Stimulated activated CD8-positive, alpha-beta memory T cell treated with anti-CD3 and anti-CD28 coated beads, Interleukin-2, amount 100 ng/mL, for 48 hours (primary cell): ENCODE measurements at places on chromosomes 11 and 22.

DNA sequence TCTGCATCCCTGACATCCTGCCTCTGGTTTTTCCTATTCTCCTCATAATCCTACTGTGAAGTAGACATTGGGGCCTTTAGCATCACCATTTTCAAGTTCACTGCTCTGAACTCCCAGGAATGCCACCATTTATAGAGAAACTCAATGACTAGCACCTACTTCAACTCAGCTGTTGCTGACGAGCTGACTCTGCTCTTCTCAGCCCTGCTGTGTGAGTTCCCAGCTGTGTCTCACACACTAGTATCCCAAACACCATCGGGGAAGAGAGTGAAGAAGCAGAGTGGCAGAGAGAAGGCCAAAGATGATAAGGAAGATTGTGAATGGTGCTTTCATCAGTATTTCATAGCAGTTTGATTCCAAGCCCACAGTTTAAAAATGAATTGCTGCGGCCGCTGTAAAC lies 71.9 kb downstream of the PLEKHA7 start:
- DNase-seq: no peak

DNA sequence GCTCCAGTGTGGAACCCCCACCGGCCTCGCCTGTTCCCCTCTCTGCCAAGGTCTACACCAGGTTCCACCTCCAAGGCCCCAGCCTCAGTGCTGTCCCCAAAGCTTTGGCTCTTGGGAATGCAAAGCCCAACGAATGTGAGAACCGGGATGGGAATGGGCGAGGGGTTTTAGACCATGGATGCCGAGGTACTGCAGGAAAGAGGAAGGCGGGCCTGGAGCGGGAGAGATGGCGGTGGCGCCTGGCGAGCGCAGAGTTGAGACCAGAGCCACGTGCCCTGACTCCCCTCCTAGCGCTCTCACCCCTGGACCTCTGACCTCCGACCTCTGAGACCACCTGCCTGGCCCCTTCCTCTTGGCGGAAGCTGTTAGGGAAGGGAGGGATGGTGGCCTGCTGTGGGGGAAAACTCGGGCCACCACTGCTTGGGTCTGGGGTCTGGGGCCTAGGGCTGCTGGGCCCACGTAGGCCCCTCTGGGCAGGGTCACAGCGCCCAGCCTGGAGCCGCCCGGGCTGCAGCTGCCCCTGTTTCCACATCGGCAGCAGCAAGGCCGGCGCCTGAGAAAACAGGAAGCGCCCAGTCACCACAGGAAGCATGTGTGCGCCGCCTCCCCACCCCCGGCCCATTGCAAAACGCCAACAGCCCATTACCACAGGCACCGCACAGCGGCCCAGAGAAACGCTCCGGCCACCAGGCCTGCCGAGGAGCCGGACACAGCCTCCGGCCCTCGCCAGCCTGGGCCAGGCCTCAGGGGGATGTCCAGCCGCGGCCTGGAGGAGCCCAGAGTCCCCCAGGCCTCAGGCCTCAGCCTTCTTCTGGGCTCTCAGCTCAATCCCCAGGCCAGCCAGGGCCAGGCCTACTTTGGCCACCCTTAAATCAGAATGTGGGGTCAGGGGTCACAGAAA lies 13.8 kb upstream of the SLC39A13 start:
- DNase-seq: peak; percentile 44

DNA sequence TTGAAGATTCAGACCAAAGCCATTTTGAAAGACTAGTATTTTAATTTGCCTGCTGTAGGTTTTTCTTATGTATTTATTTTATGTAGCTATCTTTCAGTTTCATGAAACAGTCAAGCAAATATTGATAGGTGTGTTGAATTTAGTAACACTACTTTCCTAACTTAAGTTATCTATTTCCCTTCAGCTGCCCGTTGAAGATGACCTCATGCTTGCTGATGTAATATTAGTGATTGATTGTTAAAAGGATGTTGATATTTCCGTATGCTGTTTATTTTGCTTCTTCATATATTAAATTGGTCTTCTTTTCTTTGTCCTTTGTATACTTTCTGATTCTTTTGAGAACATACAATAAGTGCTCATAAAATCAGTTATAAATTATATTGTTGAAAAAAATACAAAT lies 86.8 kb upstream of the CHORDC1 start:
- no peak for DNase-seq

GRCh38 chr11:61902313-61902712 lies 11.0 kb upstream of the FADS3 start:
- no peak for DNase-seq

DNA sequence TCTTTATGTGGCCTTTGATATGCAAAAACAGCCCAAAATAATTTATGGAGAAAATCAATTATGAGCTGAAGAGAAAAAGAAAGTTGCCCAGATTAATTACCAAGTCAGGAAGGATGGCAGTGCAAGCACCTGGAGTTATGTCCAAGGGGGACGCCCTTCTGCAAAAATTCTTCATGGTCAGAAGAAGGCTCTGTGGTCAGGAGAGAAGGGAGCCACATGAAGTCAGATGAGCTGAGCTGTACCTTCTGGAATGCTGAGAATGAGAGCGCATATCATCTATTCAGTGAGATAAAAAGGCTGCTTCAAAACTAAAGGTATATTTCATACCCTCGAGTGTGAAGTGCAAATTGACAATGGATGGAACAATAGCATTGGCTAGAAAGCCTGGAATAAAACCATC lies 607.4 kb downstream of the NTM start:
- DNase-seq: no peak

DNA sequence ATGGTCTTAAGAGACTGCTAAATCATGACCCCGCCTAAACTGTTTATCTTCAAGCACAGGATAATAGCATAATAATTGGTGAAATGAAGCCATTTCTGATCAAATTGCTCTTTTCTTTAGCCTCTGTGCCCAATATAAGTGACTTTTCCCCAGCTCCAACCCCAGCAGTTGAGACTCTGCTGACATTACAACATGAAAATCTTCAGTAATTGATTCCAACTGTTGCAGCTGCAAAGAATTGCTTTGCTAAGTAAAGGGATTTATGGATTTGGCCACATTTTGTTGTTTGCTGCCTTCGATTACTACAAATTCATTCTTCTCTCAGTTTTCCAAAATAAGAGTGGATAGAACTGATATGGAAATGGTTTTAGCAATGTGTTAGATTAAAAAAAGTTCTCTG lies 576.7 kb upstream of the LRRC4C start:
- no peak for DNase-seq

- DNase-seq: no peak
These were observed 95.7 kb downstream of the TEAD1 start for GRCh38 chr11:12769834-12770345.

DNA sequence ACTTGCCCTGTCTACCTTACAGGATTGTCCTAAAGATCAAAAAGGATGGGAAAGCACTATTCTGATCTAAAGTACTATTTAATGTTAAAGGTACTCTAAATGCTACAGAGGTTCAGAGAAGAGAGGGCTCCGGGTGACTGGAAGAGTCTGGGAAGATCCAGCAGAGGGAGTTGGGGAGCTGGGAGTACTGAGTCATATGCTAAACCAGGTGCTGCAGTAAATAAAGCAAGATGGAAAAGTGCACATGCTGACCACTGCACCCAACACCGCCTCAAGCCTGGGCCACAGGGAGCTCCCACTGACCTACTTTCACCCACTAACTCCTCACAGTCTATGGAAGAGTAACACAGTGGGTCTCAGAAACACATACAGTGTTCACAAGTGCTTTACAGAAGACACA lies 49.3 kb downstream of the WT1 start:
- DNase-seq: no peak

- no peak for DNase-seq
These were observed 95.9 kb downstream of the TIMP3 start for GRCh38 chr22:32897400-32897799.

DNA sequence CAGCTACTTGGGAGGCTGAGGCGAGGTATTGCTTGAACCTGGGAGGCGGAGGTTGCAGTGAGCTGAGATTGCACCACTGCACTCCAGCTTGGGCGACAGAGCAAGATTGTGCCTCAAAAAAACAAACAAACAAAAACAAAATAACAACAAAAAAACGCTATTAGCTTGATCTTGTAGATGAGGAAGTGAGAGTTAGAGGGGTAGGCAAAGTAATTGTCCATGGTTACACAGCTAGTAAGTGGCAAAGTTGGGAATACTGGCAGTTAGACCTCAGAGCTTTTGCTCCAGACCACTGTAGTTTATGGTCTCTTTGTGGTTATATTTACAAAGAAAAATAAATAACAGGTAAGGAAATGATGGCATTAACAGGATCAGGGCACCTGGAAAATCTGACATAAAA lies 15.1 kb downstream of the LDHC start:
- no peak for DNase-seq

GRCh38 chr22:20802922-20803553 lies 29.1 kb downstream of the SERPIND1 start:
- no peak for DNase-seq

DNA sequence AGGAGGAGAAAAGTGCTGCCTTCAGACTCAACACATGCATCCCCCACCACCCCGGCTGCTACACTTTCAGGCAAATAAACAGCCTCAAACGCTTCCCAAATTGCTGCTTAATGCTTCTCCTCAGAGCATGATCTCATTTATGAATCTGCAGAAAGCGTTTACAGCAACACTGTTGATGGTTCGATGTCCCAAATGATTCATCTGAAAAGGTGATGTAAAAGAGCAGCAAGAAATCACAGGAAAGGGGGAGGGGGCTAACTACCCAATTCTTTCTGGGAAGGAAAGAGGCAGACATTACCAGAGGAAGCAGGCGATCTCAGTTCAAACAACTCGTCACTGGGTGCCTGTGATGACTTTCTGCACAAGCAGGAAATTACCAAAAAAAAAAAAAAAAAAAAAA lies 119.6 kb downstream of the TENM4 start:
- DNase-seq: no peak

- no peak for DNase-seq
These were observed 355.6 kb downstream of the METTL15 start for GRCh38 chr11:28463826-28464225.

GRCh38 chr22:41034706-41035105 lies 57.7 kb upstream of the EP300 start:
- DNase-seq: no peak

GRCh38 chr11:68038226-68038717 lies 553 bp upstream of the TCIRG1 start:
- DNase-seq: no peak

GRCh38 chr22:28424427-28425080 lies 255.1 kb downstream of the TTC28 start:
- DNase-seq: no peak

GRCh38 chr11:21820176-21820575 lies 372.7 kb upstream of the ANO5 start:
- DNase-seq: no peak

DNA sequence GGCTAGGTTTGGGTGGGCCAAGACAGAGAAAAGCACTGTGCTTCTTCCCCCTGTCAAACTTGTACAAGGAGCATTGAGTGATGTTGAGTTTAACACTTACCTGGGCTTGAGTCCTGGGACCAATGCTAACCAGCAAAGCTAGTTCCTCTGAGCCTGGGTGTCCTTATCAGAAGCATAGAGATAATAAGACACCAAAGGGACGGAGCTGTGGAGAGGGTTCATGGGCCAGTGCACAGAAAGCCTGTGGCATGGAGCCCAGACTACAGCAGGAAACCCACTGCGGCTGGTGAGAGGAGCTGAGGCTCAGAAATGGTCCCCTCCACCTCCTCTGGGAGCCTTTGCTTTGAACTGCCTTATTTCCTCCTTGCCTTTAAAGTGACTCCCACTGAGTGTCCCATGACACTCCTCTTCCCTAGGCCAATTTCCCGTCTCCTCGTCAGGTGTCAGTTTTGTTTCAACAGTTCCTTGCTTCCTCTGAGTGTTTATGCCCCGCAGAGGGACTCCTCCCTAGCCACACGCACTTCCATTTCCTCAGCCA lies 9.4 kb downstream of the SLCO2B1 start:
- no peak for DNase-seq

DNA sequence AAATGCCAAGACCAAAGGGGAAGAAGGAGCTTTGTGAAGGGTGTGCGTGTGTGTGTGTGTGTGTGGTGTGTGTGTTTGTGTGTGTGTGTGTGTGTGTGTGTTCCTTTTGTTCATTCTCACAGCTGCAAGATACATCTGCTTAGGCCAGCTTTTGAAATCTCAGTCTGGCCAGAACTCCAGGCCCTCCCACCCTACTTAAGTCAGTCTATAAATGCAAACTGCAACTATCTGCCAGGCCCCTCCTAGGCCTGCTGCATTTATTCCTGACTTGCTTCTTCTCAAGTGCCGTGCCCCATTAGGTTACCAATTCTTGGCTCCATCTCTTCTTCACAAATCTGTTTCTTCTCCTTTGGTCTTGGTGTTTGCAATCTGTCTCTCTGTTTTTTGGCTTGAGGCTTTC lies 21.6 kb upstream of the RIC3 start:
- DNase-seq: no peak

- no peak for DNase-seq
These were observed 41.0 kb downstream of the FLI1 start for GRCh38 chr11:128734832-128735224.
